ENCODE measurements at places on chromosomes 11 and 22.

DNA sequence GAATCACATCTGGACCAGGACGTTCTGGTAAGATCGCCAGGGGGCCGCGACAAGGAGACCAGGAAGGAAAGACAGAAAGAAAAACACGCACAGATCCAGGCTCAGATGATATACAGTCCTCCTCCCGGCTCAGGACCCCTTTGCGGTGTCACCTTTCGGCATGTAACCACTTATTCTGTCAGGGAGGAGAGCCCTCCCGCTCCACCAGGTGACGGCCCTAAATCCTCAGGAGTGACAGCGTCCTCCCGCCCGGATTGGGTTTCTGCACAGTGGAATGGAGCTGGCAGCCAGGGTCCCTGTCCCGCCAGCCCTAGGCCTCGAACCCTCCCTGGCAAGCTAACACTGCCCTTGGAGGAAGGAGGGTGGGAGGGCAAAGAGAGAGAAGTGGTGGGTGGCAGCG, 24.3 kb upstream of the KCNQ1OT1 start:
- H3K4me3 ChIP-seq = no peak overlapping the region
- no peak overlapping the region for H3K27ac ChIP-seq
- H3K4me1 ChIP-seq = no peaks in the 10 kb centered on the region
- H3K27me3 ChIP-seq = no peaks in the 10 kb centered on the region
- no peak for DNase-seq

DNA sequence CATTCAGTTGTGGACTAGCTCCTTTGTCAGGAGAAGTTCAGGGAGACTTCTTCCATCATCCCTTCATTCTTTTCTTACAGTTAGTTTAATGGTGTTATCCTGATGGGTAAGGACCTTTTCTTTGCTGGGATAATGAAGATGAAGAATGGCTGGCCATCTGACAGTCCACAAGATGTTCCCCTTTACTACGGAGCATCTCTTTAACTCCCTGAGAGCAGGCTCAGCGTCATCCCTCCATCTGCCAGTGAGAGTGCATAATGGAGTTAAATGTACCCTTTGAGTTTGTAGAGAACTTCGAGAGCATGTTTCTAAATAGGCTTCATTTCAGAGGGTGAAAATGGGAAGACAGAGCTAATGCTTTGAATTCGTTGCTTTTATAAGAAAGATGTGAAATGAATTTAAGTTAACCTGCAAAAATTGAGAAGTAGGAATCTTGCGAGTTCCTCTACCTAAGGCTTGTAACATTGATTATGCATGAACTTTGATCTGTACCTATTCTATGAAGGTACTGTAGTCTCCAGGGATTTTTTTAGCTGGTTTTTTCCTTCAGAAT, 1.7 kb downstream of the EP300 start:
- DNase-seq = peak; percentile 27
- peaks cover 12% of the 10 kb centered on the region for H3K4me1 ChIP-seq

GRCh38 chr11:123216249-123216648, 21.2 kb upstream of the CLMP start:
- H3K36me3 ChIP-seq = no peaks in the 10 kb centered on the region
- DNase-seq = no peak
- no peaks in the 10 kb centered on the region for H3K4me1 ChIP-seq
- H3K27ac ChIP-seq = no peak overlapping the region
- no peaks in the 10 kb centered on the region for H3K27me3 ChIP-seq

- H3K4me3 ChIP-seq = no peak overlapping the region
- H3K36me3 ChIP-seq = peaks cover 5% of the 10 kb centered on the region
- DNase-seq = no peak
- no peak overlapping the region for H3K27ac ChIP-seq
- no peaks in the 10 kb centered on the region for H3K27me3 ChIP-seq
Observed at GRCh38 chr22:29670626-29671025, 49.2 kb upstream of the CABP7 start.

DNA sequence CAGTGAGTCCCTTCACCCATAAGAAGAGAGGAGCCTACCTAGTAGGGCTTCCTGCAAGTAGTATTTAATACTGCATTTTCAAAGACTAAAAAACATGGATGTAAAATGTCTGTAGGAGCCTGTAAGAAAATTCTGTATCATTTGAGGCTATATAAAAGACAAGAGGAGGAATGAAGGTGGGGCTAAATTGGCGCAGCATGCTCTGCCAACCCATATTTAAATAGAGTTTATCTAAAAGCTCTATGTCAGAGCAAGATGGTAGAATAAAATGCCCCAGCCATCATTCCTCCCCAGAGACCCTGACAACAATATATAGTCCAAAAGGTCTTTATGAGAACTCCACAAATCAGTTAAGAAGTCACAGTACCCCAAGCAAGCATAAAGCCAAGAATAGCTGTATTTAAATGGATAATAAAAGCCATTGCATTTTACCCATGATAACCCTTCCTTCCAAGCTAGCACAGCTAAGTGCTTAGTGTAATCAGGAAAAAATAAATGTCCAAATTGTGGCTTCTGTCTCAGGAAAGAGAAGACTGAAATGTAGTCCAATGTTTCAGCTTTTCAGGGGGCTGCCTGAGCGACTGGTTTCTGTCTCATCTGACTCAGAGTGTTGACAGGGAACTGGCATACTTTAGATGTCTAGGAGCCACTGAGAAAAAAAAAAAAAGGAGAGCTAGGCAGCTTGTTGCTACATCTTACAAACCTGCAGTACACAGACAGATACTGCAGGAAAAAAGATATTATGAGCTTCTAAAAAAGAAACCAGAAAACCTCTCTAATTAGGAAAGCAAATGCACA, 258.6 kb downstream of the METTL15 start:
- H3K4me3 ChIP-seq = no peak overlapping the region
- H3K27me3 ChIP-seq = no peaks in the 10 kb centered on the region
- no peak overlapping the region for H3K27ac ChIP-seq

GRCh38 chr11:67315325-67315909, 12.1 kb downstream of the SSH3 start:
- H3K4me1 ChIP-seq = 0 out of 2 replicates have a peak, but pooled peaks cover 5% of the 10 kb centered on the region
- H3K36me3 ChIP-seq = no peaks in the 10 kb centered on the region
- no peaks in the 10 kb centered on the region for H3K27me3 ChIP-seq
- H3K27ac ChIP-seq = no peak overlapping the region
- no peak for DNase-seq

GRCh38 chr22:46143491-46144147, 6.7 kb upstream of the PPARA start:
- H3K4me1 ChIP-seq = no peaks in the 10 kb centered on the region
- H3K36me3 ChIP-seq = no peaks in the 10 kb centered on the region
- no peak overlapping the region for H3K27ac ChIP-seq
- no peak overlapping the region for H3K4me3 ChIP-seq
- H3K27me3 ChIP-seq = peaks cover 10% of the 10 kb centered on the region

GRCh38 chr11:34063061-34063795, 11.7 kb downstream of the CAPRIN1 start:
- no peaks in the 10 kb centered on the region for H3K27me3 ChIP-seq
- no peaks in the 10 kb centered on the region for H3K4me1 ChIP-seq
- H3K36me3 ChIP-seq = peaks cover 11% of the 10 kb centered on the region
- no peak for DNase-seq
- H3K27ac ChIP-seq = no peak overlapping the region

DNA sequence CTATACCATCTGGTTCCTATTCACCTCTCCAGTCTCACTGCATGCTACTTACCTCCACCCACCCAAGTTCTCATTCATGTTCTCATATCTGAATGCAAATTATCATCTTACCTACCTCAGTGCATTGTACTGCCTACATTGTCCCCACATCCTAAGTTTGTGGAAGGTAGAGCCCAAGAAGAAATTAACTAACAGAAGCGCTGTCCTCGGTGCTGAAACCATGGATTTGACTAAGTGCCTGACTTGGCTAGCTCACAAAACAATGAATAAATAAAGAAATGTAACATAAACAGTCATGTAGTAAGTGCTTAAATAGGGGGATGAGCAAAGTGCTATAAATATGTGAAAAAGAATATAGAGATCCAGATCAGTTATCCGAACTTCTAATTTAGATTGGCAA, 63.2 kb downstream of the GRIA4 start:
- no peaks in the 10 kb centered on the region for H3K36me3 ChIP-seq
- H3K4me1 ChIP-seq = no peaks in the 10 kb centered on the region
- H3K27me3 ChIP-seq = no peaks in the 10 kb centered on the region
- H3K27ac ChIP-seq = no peak overlapping the region
- no peak overlapping the region for H3K4me3 ChIP-seq

DNA sequence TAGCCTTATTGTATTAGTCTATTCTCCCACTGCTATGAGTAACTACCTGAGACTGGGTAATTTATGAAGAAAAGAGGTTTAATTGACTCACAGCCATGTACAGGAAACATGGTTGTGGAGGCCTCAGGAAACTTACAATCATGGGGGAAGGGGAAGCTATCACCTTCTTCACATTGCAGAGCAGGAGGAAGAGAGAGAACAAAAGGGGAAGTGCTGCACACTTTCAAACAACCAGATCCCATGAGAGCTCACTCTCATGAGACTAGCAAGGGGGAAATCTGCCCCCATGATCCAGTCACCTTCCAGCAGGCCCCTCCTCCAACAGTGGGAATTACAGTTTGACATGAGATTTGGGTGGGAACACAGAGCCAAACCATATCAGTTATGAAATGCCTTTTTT, 179.4 kb downstream of the ARHGAP42 start:
- H3K27ac ChIP-seq = no peak overlapping the region
- no peaks in the 10 kb centered on the region for H3K36me3 ChIP-seq
- no peak overlapping the region for H3K4me3 ChIP-seq

DNA sequence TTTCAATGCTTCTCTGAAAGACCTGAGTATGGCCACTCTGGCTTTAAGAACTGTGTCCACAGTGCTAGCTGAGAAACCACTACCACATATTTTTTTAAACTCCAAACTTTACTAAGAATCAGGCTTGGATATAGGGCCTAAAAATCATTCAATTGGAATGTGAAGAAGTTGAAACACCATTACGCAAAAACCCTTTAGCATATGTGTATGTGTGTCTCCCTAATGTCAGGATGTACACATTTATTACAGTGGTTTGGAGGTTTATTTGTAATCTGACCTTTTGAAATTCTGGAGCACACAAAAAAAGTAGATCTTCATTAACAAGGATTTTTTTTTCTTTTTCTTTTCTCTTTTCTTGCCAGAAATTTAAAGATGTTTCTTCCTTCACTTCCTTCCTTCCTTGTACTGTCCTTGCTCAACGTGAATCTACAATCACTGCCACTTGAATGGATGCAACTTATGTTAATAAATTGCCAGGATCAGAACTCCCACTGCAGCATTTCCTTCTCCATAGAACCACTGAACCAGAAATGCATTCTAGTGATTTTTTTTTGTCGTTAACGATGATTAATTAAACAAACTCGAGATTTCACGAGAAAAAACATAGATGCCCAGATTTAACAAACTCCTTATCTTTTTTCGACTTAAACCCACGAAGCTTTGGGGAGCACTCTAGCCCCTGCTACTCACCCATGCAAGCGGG, 3.1 kb upstream of the ADM start:
- no peak for DNase-seq
- no peaks in the 10 kb centered on the region for H3K27me3 ChIP-seq
- H3K27ac ChIP-seq = no peak overlapping the region
- peak overlapping the region; percentile 96 for H3K4me3 ChIP-seq
- peaks cover 14% of the 10 kb centered on the region for H3K36me3 ChIP-seq

- H3K27me3 ChIP-seq = no peaks in the 10 kb centered on the region
- no peaks in the 10 kb centered on the region for H3K4me1 ChIP-seq
- no peak overlapping the region for H3K4me3 ChIP-seq
- no peak for DNase-seq
- no peak overlapping the region for H3K27ac ChIP-seq
Observed at GRCh38 chr22:29860006-29860766, 22.1 kb upstream of the ASCC2 start.

DNA sequence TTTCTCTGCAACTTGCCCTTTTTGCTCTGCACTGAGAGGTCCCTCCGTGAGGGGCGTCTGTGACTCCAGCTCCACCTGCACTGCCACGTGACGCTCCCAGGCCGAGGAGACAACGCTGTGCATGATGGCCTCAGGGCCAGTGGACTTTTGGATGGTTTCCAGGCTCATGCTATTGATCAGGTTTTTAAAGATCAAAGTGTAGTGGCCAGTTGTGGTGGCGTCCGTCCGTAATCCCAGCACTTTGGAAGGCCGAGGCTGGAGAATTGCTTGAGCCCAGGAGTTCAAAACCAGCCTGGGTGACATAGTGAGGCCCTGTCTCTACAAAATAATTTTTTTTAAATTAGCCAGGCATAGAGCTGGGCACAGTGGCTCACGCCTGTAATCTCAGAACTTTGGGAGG, 16.1 kb downstream of the RPL3 start:
- no peak overlapping the region for H3K27ac ChIP-seq
- DNase-seq = no peak
- H3K36me3 ChIP-seq = no peaks in the 10 kb centered on the region
- H3K27me3 ChIP-seq = no peaks in the 10 kb centered on the region

- no peaks in the 10 kb centered on the region for H3K36me3 ChIP-seq
- H3K27ac ChIP-seq = no peak overlapping the region
- H3K4me1 ChIP-seq = no peaks in the 10 kb centered on the region
- no peaks in the 10 kb centered on the region for H3K27me3 ChIP-seq
Observed at GRCh38 chr11:92692826-92693546, 276.5 kb upstream of the MTNR1B start.

DNA sequence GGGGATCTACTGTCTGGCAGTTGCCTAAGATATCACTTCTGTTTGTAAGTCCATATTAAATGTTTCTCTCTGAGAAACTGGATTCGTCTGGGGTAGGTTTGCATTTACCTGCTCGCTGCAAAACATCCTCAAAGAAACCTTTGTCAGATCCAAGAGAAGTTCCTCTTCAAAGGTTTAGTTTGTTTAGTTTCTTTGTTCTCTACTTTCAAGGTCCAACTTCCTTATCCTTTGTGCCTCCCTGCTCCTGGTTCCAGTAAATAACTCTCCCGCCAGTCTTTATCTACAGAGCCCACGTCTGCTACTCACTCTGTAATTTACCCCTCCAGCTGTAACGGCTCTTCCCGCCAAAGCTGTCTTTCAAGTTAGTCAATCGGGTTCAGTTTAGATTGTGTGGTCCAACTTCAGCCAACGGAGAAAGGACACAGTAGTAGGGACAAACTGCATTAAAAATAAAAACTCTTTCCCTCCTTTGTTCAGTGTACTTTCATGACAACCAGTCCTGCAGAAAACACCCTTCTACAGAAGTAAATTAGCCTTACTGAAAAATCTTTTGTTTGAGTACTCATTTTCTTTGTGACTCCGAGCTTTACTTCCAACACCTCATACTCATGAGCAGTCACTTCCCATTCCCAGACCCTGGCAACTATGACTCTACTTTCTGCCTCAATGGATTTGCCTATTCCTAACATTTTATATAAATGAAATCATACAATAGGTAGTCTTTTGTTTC, 41.0 kb downstream of the TMPRSS5 start:
- no peaks in the 10 kb centered on the region for H3K36me3 ChIP-seq
- H3K4me3 ChIP-seq = no peak overlapping the region
- H3K27me3 ChIP-seq = no peaks in the 10 kb centered on the region
- DNase-seq = no peak

GRCh38 chr11:109799604-109800003, 293.6 kb upstream of the ZC3H12C start:
- DNase-seq = no peak
- no peak overlapping the region for H3K4me3 ChIP-seq
- no peak overlapping the region for H3K27ac ChIP-seq
- no peaks in the 10 kb centered on the region for H3K27me3 ChIP-seq
- H3K4me1 ChIP-seq = no peaks in the 10 kb centered on the region

- H3K4me1 ChIP-seq = no peaks in the 10 kb centered on the region
- peaks cover 72% of the 10 kb centered on the region for H3K27me3 ChIP-seq
- DNase-seq = no peak
- H3K4me3 ChIP-seq = no peak overlapping the region
- no peak overlapping the region for H3K27ac ChIP-seq
Observed at GRCh38 chr11:61730240-61730994, 22.0 kb upstream of the MYRF start.

- H3K36me3 ChIP-seq = peaks cover 45% of the 10 kb centered on the region
- DNase-seq = peak; percentile 3
Observed at GRCh38 chr11:67254798-67255197, 11.5 kb upstream of the GRK2 start.

All from MM.1S (cell line).